ENCODE measurements at places on chromosomes 2 and 18.

DNA sequence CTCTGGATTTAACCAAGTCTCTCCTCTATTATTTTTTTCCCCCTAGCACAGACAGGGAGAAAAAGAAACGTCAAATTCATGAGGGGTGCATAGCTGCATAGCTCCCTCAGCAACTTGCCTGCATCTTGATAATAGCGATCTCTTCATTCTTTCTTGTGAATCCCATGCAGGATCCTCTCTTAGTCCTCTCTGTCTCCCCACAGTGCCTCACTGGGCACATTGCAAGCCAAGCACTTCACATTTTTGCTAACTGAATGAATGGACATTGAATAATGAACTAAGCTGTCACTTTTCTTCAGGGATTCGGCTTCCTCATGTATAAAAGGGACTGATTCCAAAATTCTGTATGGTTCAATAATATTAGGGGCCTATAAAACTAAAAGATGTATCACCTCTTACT, 2.9 kb upstream of the EPB41L3 start:
- H3K4me3 ChIP-seq = no peak overlapping the region
- no peaks in the 10 kb centered on the region for H3K27me3 ChIP-seq
- H3K4me1 ChIP-seq = no peaks in the 10 kb centered on the region
- H3K36me3 ChIP-seq = no peaks in the 10 kb centered on the region

DNA sequence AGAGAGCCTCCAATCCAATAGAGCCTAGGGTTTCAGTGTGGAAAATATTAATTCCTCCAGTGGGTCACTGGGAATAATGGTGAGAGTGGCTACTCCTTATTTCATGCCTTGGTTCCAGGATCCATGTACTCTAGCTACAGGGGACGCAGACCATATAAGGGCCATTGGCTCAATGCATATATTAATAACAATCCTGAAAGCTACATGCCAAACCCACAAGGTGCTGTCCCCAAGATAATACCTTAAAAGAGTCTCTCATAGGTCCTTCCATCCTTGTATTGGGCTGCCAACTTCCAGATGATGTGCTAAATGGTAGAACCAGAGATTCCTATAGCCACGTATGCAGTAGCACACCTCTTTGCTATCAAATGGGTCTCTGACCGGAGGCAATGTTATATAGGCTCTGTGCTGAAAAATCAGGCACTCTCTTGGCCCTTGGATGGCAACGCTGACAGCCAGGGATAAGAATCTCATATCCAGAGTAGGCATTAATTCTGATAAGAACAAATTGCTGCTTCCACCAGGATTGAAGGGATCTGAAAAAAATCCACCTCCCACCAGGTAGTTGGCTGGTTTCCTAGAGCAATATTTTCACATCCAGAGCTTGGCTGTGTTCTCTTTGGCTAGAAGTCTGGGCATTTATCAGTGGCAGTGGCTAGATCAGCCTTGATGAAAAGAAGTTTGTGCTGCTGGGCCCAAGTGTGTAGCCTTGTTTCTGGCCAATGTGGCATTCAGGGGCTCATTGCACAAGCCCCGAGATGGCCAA, 218.1 kb upstream of the MGAT5 start:
- no peaks in the 10 kb centered on the region for H3K4me1 ChIP-seq
- no peak overlapping the region for H3K4me3 ChIP-seq
- H3K27ac ChIP-seq = no peak overlapping the region
- DNase-seq = no peak

- no peak for DNase-seq
- H3K27ac ChIP-seq = no peak overlapping the region
- H3K4me1 ChIP-seq = no peaks in the 10 kb centered on the region
- no peaks in the 10 kb centered on the region for H3K36me3 ChIP-seq
Observed at GRCh38 chr18:36692921-36693332, 135.9 kb downstream of the TPGS2 start.

DNA sequence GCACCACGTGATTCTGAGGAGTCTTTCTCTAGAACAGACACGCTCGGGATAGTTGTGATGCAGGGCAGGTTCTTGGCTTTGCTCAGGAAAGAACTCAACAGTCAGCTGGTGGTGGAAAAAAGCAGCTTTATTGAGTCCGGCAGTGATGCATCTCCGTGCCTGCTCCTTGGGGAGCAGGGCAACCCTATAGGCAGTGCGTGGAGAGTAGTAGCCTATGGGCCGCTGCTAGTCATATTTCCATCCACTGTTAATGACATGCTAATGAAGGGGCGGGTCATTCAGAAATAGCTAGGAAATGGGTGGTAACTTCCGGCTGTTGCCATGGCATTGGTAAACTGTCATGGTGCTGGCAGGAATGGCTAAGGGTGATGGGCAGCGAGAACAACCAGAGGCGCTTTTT, 11.6 kb upstream of the ACKR3 start:
- H3K4me1 ChIP-seq = peaks cover 8% of the 10 kb centered on the region
- no peak for DNase-seq
- H3K27ac ChIP-seq = no peak overlapping the region
- H3K4me3 ChIP-seq = no peak overlapping the region
- no peaks in the 10 kb centered on the region for H3K36me3 ChIP-seq

- no peaks in the 10 kb centered on the region for H3K36me3 ChIP-seq
- no peaks in the 10 kb centered on the region for H3K27me3 ChIP-seq
- H3K27ac ChIP-seq = no peak overlapping the region
- H3K4me1 ChIP-seq = no peaks in the 10 kb centered on the region
- H3K4me3 ChIP-seq = no peak overlapping the region
Observed at GRCh38 chr2:229343661-229344060, 72.6 kb upstream of the PID1 start.

- H3K36me3 ChIP-seq = peaks cover 17% of the 10 kb centered on the region
- DNase-seq = no peak
Observed at GRCh38 chr2:224901121-224901676, 141.1 kb downstream of the DOCK10 start.

DNA sequence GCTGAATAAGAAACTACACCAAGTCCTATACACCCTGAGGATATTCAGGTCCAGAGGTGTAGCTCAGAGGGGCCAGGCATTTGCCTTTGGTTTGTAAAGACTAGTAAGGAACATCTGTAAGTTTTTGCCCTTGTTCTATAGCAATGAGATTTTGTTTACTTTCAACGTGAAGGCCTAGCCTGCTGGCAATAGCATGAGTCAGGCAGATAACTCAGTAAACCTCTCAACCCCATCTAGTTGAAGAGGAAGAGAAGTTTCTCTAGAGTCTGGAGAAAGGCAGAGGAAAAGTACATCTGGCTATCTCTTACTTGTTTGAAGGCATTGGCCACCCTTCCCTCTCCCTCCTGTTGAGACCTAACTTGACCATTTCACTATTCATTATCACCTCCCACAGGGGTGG, 70.3 kb upstream of the ZNF521 start:
- H3K4me3 ChIP-seq = no peak overlapping the region
- H3K36me3 ChIP-seq = no peaks in the 10 kb centered on the region
- DNase-seq = no peak
- no peak overlapping the region for H3K27ac ChIP-seq
- H3K27me3 ChIP-seq = no peaks in the 10 kb centered on the region
- no peaks in the 10 kb centered on the region for H3K4me1 ChIP-seq

GRCh38 chr2:95041060-95041823, 15.7 kb downstream of the MAL start:
- H3K4me1 ChIP-seq = peaks cover 12% of the 10 kb centered on the region
- peaks cover 3% of the 10 kb centered on the region for H3K36me3 ChIP-seq
- no peak for DNase-seq

DNA sequence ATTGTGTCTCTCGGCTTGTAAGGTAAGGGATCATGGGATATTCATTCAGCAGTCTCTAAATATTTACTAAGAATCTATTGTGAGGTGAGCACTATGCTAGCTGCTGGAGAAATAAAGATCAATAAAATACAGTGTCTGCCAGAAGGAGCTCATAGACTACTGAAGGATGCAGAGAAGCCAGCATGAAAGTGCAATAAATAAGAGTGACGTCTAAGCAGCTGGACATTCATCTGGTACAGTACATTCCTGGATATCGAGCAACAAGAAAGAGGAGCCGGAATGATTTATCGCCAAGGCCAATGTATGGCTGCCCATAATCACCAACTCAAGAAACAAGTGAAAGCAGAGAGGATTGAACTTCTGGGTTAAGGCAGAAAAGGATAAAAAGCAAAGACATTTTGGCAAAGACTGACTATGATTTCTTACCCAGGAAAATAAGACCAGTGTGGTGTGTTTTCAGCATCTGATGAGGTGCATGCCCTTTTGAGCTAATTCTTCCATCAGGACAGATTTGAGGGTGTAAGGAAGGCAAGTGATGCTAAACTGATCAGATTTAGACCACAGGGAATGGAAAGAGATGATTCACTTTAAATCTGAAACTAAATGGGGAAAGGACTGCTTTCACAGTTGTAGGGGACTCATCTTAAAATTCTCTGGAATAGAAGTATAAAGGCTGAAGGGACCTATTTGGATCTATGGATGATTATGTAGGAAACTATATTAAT, 18.7 kb upstream of the LMAN1 start:
- no peak for DNase-seq
- H3K27ac ChIP-seq = no peak overlapping the region
- H3K4me1 ChIP-seq = no peaks in the 10 kb centered on the region
- H3K36me3 ChIP-seq = no peaks in the 10 kb centered on the region

- no peak overlapping the region for H3K4me3 ChIP-seq
- no peaks in the 10 kb centered on the region for H3K4me1 ChIP-seq
- H3K36me3 ChIP-seq = no peaks in the 10 kb centered on the region
- H3K27ac ChIP-seq = no peak overlapping the region
Observed at GRCh38 chr18:13605477-13605876, 120.9 kb downstream of the FAM210A start.

DNA sequence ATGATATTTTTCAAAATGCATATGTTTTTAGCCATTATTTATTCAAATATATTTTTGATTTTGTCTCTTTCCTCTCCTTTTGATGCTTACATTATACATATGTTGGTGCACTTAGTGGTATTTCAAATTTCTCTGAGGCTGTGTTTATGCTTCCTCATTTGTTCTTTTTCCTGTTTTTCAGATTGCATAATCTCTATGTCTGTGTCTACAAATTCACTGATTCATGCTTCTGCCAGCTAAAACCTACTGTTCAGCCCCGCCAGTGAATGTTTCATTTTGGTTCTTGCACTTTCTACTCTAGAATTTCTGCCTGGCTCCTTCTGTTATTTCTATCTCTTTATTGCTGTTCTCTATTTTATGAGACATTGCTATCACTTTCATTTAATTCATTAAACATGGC, 951.7 kb upstream of the CNTNAP5 start:
- no peak overlapping the region for H3K27ac ChIP-seq
- H3K36me3 ChIP-seq = no peaks in the 10 kb centered on the region
- no peaks in the 10 kb centered on the region for H3K4me1 ChIP-seq
- H3K4me3 ChIP-seq = no peak overlapping the region

GRCh38 chr2:66461664-66462500, 27.0 kb downstream of the MEIS1 start:
- no peaks in the 10 kb centered on the region for H3K36me3 ChIP-seq
- H3K4me3 ChIP-seq = no peak overlapping the region
- no peaks in the 10 kb centered on the region for H3K27me3 ChIP-seq
- H3K27ac ChIP-seq = no peak overlapping the region
- no peaks in the 10 kb centered on the region for H3K4me1 ChIP-seq

DNA sequence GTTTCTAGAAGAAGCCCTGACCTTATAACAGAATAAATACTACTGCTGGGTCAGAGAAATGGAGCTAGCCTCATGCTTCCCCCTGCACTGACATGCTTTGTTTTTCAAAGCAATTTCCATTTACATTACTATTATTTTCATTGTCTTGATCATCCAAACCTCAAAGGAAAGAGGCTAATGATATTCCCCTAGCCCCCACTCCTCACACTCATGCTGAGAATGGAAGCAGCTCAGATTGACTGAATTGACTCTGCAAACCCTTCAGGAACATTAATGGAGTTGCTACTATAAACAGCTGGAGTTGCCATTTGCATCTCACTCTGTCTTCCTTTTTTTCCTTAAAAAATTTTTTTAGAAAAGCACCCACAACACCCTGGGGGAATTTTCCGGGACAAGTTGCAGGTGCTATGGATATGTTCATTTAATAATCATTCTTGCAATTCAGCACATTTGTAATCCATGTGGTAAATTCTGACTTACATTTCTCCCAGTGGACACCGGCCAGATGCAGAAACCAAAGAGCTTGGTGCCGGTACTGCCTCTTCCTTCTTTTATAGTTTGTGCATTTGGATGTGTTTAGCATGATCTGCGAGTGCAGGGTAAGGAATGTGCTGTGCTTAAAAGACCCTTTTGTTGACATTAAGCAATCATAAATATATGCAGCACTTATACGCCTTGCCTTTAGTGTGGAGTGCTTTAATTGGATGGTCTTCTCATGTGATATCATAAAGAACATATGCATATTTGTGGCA, 103.3 kb upstream of the OSR1 start:
- H3K27me3 ChIP-seq = no peaks in the 10 kb centered on the region
- no peak overlapping the region for H3K4me3 ChIP-seq
- H3K4me1 ChIP-seq = no peaks in the 10 kb centered on the region
- no peak for DNase-seq

- no peak overlapping the region for H3K27ac ChIP-seq
- no peak for DNase-seq
- H3K27me3 ChIP-seq = no peaks in the 10 kb centered on the region
- H3K4me3 ChIP-seq = no peak overlapping the region
- H3K36me3 ChIP-seq = no peaks in the 10 kb centered on the region
Observed at GRCh38 chr2:108616318-108616717, 82.0 kb downstream of the LIMS1 start.

DNA sequence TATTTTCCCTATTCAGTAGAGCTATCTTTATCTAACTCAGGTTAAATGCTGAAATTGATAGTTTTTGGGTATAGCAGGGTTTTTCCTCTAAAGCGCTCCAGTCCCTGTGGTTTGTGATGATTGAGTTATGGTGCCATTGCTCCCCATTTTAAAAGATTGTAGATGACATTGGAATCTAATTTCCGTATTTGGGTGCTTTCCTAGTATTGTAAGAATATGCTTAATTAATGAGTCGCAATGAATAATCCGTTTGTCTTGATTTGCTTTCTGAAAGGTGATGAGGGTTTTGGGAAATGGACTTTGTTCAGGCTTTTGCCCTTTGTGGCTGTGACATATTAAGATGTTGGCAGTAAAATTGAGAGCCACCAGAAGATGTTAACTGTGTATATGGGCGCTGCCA, 3.9 kb downstream of the RPS7 start:
- H3K36me3 ChIP-seq = peaks cover 60% of the 10 kb centered on the region
- DNase-seq = no peak
- peaks cover 7% of the 10 kb centered on the region for H3K4me1 ChIP-seq
- H3K27ac ChIP-seq = no peak overlapping the region

GRCh38 chr18:26462355-26462754, 86.0 kb downstream of the KCTD1 start:
- no peak overlapping the region for H3K4me3 ChIP-seq
- no peaks in the 10 kb centered on the region for H3K36me3 ChIP-seq
- no peaks in the 10 kb centered on the region for H3K4me1 ChIP-seq
- H3K27me3 ChIP-seq = no peaks in the 10 kb centered on the region
- no peak overlapping the region for H3K27ac ChIP-seq
- DNase-seq = no peak

Data from effector memory CD4-positive, alpha-beta T cell (primary cell).